ENCODE measurements at places on chromosomes 4 and X.

- DNase-seq: no peak
Measured at GRCh38 chrX:76172325-76172893, 453 bp upstream of the PBDC1 start.

DNA sequence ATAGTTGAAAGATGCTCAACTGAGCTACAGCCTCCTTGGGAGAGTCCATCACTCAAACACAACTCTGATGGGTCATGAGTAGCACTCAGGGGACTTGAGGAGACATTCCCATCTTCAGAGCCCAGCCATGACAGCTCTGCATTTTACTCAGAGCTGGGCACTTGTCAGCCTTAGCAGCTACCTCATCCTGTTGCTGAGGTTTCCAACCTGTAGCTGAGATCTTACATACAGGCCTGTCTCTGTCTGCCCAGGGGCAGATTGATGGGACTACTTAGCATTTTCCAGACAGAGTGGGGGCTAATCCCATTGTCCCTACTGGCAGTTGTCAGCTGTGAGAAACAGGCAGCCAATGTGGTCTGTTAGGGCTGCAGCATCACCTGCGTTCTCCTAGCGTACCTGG is 3.5 kb downstream of the FHDC1 start:
- DNase-seq: no peak

GRCh38 chr4:55468724-55469123 is 73.0 kb downstream of the TMEM165 start:
- DNase-seq: no peak

DNA sequence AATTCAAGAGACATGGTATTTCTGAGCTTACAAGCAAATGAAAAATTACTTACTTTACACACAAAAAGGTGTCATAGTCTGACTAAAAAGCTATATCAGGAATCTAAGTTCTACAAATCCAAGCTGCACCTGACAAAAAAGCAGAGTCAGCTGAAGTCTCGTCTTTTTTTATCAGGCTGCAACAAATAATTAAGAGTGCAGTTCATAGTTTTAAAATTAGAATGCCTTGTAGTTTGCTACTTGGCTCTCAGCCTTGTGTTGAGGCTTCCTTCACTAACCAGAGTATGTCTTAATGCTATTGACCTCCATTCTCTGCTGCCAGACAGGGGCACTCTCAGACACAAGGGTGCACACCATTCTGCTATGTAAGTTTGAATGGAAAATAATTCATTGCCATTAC is 940.7 kb downstream of the PCDH7 start:
- no peak for DNase-seq

DNA sequence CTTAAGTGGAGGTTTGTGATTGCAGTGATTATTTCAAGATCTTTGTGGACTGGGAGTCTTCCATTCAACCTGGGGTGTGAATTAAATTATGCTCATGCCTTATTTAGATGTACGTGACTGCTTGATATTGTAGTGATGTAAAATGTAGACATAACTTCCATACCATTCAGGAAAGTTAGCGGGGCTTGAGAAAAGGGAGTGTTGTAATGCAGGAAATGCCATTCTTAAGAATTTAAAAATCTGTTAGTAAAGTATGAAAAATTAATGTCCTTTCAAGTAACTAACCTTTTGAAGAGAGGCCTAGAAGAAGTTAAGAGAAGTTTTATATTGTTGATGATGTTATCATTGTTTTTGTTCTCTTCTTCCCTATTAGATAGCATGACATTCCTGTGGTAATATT is 318.2 kb downstream of the CCSER1 start:
- no peak for DNase-seq

DNA sequence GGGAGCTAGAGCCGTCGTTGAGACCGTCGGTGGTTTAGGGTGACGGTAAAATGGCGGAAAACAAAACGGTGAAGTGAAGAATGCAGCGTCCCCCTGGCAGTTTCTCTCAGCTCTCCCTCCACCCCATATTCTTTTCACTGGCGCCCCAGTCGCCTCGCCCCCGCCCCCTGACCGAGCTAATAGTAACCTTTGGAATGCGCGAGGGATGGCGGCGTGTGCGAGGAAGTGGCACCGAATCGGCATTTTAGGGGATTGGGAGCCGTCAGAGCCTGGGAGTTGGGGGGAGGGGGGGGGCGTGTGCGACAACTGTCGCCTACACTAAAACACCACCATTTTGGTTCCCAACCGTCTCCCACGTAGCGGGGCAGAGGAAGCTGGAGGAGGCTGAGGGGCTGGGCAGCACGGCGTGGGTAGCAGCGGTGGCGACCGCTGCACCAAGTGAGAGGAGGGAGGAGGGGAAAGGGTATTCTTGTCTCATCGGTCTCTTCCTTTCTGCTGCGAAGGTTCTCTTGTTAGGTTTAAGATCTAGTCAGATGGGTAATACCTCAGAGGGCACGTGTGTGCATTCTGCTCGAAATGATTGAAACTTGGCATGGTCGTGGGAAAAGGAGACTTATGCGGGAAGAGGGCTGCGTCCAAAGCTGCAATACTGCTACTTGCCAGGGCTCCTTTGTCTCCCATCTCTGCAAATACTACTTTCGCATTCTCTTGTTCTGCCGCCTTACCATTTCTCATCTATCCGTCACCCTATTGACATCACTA is 840 bp downstream of the ZNF711 start:
- no peak for DNase-seq

DNA sequence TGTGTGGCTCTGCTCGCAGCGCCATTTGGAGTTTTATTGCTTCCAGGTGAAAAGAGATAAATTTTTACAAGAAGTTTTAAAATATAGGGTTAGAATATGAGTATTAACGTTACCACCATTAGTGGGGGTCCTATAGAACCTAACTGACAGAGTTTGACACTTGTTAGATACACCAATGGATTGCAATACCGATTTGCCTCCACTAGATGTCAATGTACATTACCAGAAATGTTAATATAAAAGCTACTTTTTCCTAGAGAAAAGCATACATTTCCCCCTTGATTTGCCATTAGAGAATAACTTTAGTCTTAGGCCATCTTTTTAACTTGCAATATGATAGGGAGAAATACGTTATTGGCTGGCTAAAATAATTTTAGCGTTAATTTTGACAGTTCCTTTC is 108.4 kb downstream of the LINC00632 start:
- no peak for DNase-seq

DNA sequence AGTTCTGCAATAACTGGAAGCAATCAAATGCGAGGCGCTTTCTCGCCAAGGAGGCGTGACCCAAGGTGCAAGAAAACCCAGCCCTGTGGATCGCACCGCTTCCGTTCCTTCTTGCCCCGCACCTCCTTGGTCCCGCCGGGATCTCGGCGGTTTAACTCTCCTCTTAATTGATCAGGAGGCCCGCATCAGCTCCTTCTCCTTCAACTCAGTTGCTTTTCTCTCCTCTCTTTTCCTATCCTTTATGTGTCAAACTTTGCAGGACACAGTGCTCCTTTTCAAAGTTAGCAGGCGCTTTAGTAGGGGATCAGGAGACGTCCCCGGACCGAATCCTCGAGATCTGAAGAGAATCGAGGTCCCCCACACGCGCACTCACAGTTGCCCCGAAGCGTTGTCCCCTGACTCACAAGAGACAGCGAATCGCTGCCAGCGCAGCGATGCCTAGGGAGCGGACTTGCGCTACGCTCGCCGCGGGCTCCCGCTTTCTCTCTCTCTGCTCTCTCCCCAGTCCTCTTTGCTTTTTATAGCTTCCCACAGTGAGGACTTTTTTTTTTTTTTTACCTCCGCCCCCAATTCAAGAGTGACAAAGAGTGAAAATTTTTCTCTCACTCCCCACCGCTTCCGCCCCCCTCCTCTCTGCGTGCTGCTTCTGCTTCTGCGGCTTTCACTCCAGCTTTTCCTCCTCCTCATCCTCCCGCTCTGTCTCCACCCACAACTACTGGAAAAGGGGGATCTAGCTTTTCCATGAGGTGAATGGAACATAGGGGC is at the start of gene DKK2:
TSS of gene DKK2 (minus strand) at position 495 of the 765 bp plus-strand sequence. CDS start 722 bp downstream, outside the sequence.
- no peak for DNase-seq

DNA sequence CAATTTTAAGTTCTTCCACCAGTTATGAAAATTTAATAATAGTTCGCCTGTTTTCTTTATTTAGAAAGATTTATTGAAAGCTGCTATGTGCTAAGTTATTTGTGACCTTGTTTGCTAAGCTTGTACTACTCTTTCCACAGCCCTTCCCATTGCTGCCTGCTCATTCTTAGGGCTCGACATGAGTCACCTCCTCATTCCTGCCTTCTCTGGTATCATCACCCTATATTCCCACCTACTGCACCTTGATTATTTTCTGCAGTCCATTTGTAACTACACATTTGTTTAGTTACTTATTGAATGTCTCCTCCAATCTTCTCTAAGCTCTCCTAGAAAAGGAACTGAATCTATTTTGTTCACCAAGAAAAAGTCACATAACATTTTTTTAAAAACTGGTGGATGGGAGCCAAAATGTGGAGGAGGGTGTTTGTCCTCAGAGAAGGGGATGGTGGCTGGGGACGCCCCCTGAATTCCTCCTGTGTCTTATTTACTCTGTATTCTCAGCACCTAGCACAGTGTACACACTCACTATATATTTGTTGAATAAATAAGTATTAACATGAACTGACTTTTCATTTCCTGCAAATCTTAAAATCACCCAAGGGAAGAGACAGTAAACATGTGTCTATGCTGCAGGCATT is 3.7 kb upstream of the RAB9A start:
- no peak for DNase-seq

DNA sequence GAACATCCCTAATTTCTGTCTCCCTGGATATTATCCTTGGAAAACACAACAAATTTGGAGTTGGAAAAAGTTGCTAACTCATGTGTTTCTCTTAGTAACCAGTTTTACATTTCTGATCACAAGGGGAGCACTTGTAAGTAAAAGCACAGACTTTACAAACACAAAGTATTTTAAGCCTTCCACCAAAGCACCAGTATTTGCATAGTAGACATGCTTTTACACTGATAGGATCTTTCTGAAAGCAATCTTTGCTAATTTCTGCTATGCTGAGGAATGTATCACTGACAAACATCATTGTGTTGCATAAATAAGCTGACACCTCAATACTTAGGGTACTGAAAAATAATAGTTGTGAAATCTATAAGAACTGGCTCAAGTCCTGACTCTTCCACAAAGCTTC is 100.6 kb downstream of the MID1 start:
- DNase-seq: no peak

DNA sequence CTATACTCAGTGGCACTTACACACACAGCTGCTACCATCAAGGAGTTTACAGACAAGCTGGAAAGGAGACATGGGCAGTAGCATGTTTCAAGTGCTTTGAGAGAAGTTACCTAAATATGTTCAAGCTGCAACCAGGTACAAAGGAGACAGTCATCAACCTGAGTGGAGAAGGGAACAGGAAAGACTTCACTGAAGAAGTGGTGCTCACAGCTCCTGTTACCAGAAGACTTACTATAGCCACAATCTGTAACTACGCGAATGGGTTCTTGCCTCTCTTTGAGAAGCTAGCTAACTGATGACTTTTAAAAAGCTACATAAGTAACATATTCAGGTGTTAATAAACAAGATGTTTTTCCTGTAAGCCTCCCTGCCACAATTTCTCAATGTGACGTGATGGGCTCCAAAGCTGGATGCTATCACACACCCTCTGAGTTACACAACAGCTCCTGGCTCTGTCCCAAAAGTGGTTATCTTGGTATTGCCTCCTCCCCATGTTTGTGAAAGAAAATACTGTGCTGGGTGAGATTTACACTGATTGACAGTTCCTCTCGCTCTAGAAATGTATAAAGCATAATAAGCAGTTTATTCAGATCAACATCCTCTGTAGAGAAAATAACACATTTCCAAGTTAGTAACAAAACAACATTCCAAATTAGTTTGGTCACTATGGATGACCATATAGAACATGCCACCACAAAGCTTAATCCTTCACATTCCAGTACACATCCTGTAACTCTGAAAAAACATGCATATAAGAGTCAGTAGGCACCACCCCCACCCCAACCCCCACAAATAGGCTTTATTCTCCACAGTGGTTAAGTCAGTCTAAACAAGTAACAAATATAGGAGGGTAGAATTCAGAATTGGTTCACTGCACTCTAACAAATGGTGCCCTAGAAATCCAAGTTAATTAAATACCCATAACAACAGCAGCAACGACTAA is 81.8 kb downstream of the FRYL start:
- DNase-seq: no peak

- no peak for DNase-seq
Measured at GRCh38 chrX:41236629-41237028, 97.3 kb upstream of the DDX3X start.

DNA sequence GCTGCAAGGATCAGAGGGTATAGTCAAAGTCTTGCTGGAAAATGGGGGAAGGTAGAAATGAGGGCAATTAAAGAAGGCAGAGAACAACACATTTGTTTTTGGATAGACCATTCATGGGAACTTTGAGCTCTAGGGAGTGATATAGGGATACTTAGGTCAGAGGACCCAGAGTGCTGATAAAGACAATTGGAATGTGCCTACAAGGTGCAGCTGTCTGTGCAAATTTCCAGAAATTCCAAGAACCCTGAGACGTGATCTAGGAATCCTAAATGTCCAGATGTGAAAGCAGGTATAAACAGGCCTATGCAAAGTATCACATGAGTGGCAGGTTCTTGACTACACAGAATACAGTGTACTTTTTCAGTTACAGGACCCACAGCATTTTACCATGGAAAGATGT is 24.2 kb downstream of the FNIP2 start:
- DNase-seq: no peak

DNA sequence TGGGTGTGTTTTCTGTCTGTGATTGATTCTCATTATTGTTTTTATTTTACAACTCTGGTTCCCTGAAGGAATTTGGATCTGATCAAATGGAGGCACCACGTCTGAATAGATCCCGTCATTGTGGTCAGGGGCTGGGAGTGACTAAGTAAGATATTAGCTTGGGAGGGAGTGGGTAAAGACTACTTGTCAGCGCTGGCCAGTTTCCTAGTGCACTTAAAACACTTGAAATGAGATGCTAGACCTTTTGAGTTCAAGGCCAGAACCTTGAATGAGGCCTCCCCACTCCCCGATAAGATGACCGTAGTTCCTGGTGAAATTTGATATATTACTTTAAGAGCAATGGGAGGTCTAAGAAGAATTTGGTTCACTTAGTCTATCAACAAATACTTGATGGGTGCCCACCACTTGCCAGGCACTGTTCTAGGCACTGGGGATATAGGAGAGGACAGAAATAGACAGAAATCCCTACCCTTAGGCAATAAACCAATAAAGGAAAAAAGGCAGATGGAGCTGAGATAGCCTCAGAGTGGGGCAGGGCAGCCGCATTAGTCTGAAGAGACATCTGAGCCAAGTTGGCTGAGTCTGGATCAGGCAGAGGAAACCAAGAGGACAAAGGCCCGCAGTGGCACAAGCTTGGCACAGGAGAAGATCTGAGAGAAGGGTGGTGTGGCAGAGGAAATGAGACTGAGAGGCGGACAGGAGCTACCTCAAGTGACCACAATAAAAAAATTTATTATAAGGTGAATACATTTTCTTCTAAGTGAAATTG is 11.8 kb downstream of the FAM184B start:
- DNase-seq: no peak
